Type B pancreatic cell (in vitro differentiated cells): ENCODE measurements at places on chromosomes 2 and 18. TPM values are rescaled to one million over a fixed set of nuclear protein-coding genes. Genes with fewer than 3 reads are reported as not detected.

- no peak for DNase-seq
Observed at GRCh38 chr18:21684731-21685130, 19.8 kb downstream of the ABHD3 start.

- DNase-seq = no peak
Observed at GRCh38 chr2:164257742-164258141, 363.5 kb downstream of the GRB14 start.

Gene CPO
- 0.24 and 0.51 TPM in 2 replicates for total RNA-seq

- no peak for DNase-seq
Observed at GRCh38 chr2:21866316-21866715, 742.5 kb downstream of the TDRD15 start.

- no peak for DNase-seq
Observed at GRCh38 chr2:131112529-131112928, 7.4 kb downstream of the PLEKHB2 start.

- DNase-seq = no peak
Observed at GRCh38 chr18:45413180-45413836, 202.0 kb upstream of the SLC14A2 start.

GRCh38 chr2:78546843-78547242 is 478.7 kb upstream of the REG3G start:
- DNase-seq = no peak

Gene SEPTIN2
- total RNA-seq = 333 and 425 TPM in 2 replicates
